ENCODE measurements at places on chromosomes 5 and 9. TPM values are rescaled to one million over a fixed set of nuclear protein-coding genes. Genes with fewer than 3 reads are reported as not detected.

ANGPTL2 gene
- total RNA-seq: under 0.01 TPM

PIP5KL1 gene
- 3.8 TPM for total RNA-seq

XPA gene
- total RNA-seq: 3.6 TPM

SH3TC2 gene
- 7.2 TPM for total RNA-seq

RFX3 gene
- 1.2 TPM for total RNA-seq

CDC20B gene
- total RNA-seq: not detected

HABP4 gene
- 4.7 TPM for total RNA-seq

DAPK1 gene
- total RNA-seq: 8.2 TPM

DEPDC1B gene
- 4.6 TPM for total RNA-seq

WDR38 gene
- not detected for total RNA-seq

SLC46A2 gene
- total RNA-seq: not detected

TAS2R1 gene
- not detected for total RNA-seq

TNFSF15 gene
- 0.21 TPM for total RNA-seq

SPINK7 gene
- 4.3 TPM for total RNA-seq

TEK gene
- under 0.01 TPM for total RNA-seq

COL23A1 gene
- 0.43 TPM for total RNA-seq

OXCT1 gene
- total RNA-seq: 8.2 TPM

THBS4 gene
- total RNA-seq: 0.24 TPM

ZDHHC11B gene
- total RNA-seq: 0.24 TPM

PDE4D gene
- total RNA-seq: 3.9 TPM

MARCHF3 gene
- 1.4 TPM for total RNA-seq
